ENCODE measurements at places on chromosomes 6 and 20.

GRCh38 chr6:61622601-61623000 lies 663.4 kb downstream of the KHDRBS2 start:
- no peak for DNase-seq

GRCh38 chr6:72720464-72720863 lies 98.6 kb downstream of the KCNQ5 start:
- no peak for DNase-seq

DNA sequence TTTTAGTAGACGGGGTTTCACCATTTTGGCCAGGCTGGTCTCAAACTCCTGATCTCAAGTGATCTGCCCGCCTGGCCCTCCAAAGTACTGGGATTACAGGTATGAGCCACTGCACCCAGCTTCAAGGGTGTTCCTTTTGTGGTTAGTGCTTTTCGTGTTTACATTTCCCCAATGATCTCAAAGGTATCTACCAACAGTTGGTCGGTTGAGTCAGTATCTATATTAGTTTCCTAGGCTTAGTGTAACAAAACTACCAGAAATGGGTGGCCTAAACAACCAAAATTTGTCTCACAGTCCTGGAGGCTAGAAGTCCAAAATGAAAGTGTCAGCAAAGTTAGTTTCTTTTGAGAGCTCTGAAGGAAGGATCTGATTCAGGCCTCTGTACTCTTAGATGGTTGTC lies 30.1 kb downstream of the CASP8AP2 start:
- no peak for DNase-seq

DNA sequence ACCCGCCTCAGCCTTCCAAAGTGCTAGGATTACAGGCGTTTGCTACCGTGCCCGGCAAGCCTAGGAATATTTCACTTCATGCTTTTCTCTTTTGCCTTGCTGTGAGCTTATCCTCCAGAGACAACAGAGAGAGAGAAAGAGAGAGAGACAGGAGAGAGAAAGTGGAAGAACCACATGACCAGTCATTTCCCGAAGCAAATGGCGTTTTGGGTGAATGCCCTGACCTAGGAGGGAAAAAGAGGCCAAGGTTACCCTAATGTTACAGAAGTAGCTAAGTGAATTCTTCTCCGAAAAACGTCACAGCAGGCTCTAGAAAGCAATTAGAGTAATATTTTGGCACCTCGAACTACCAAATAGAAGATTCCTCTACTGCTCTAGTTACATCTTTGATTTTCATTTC lies 9.1 kb downstream of the SGK1 start:
- DNase-seq: no peak

GRCh38 chr20:61599541-61599992 lies 347.5 kb downstream of the CDH4 start:
- DNase-seq: no peak

DNA sequence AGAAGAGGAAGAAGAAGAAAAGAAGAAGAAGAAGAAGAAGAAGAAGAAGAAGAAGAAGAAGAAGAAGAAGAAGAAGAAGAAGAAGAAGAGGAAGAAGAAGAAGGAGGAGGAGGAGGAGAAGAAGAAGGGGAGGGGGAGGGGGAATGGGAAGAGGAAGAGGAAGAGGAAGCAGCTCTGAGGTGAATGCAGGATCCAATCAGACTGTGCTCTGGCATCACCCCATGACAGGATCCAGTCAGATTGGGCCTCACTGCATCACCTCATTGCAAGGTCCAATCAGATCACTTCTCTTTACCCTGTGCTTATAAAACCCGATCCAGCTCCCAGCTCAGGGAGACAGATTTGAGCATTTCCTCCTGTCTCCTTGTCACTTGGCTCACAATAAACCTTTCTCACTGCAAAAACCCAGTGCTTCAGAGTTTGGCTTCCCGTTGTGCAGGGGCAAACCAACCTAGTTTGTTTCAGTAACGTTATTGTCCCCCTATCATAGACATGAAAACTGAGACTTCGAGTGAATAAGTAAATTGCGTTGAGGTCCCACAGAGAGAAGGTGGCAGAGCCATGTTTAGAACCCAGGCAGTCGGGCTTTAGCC lies 28.6 kb upstream of the YWHAB start:
- DNase-seq: no peak

Data from CD4-positive, alpha-beta T cell treated with Interleukin-17A for 4 hours (primary cell).